ENCODE measurements at places on chromosomes 13 and 19. TPM values are rescaled to one million over a fixed set of nuclear protein-coding genes. Genes with fewer than 3 reads are reported as not detected.

The BAX gene
- 129 TPM for polyA plus RNA-seq

The CD79A gene
- 0.75 TPM for polyA plus RNA-seq

The ZSWIM4 gene
- 3.7 TPM for polyA plus RNA-seq

The RTBDN gene
- 1.6 TPM for polyA plus RNA-seq

The USHBP1 gene
- 3.1 TPM for polyA plus RNA-seq

The BRD4 gene
- polyA plus RNA-seq: 39.1 TPM

The KIR2DL4 gene
- polyA plus RNA-seq: 0.94 TPM

The PRRG2 gene
- polyA plus RNA-seq: 11.4 TPM

The FSD1 gene
- polyA plus RNA-seq: 5.1 TPM

The NCR1 gene
- 1.1 TPM for polyA plus RNA-seq

The BRCA2 gene
- polyA plus RNA-seq: 3.4 TPM

The ZNF283 gene
- 15.8 TPM for polyA plus RNA-seq

The SLC6A16 gene
- 0.61 TPM for polyA plus RNA-seq

The OR7A5 gene
- not detected for polyA plus RNA-seq

The TMTC4 gene
- polyA plus RNA-seq: 27.1 TPM

The MEIS3 gene
- polyA plus RNA-seq: 19.7 TPM

The LPAR6 gene
- 24.7 TPM for polyA plus RNA-seq

The CKM gene
- polyA plus RNA-seq: 4.9 TPM

The SMIM44 gene
- polyA plus RNA-seq: 1.6 TPM

The KIR3DL1 gene
- polyA plus RNA-seq: 0.15 TPM

The ATP13A1 gene
- polyA plus RNA-seq: 54.1 TPM

The PNMA8B gene
- 1.7 TPM for polyA plus RNA-seq

The ZBTB45 gene
- polyA plus RNA-seq: 11.1 TPM

The OR4F17 gene
- not detected for polyA plus RNA-seq

The C19orf12 gene
- 26.5 TPM for polyA plus RNA-seq

The HPN gene
- 309 TPM for polyA plus RNA-seq

The PRODH2 gene
- 1.9 TPM for polyA plus RNA-seq

The BRME1 gene
- 4.7 TPM for polyA plus RNA-seq

The DPF1 gene
- polyA plus RNA-seq: 1.8 TPM

The SLC25A41 gene
- 0.36 TPM for polyA plus RNA-seq

The ACTMAP gene
- polyA plus RNA-seq: 16.6 TPM

The MYCBP2 gene
- polyA plus RNA-seq: 41.8 TPM

The FPR1 gene
- 0.66 TPM for polyA plus RNA-seq

The KASH5 gene
- polyA plus RNA-seq: not detected

The ZNF547 gene
- 5.7 TPM for polyA plus RNA-seq

The CCL25 gene
- polyA plus RNA-seq: 1,345 TPM

The NR1H2 gene
- 34.2 TPM for polyA plus RNA-seq

The IRGC gene
- 0.03 TPM for polyA plus RNA-seq

The CILP2 gene
- 0.09 TPM for polyA plus RNA-seq

The UBE2L5 gene
- polyA plus RNA-seq: 0.31 TPM

The HTR2A gene
- 0.70 TPM for polyA plus RNA-seq

The RXFP2 gene
- not detected for polyA plus RNA-seq

The CEACAM7 gene
- polyA plus RNA-seq: 0.09 TPM

The LGALS7 gene
- polyA plus RNA-seq: 5.6 TPM

The KIRREL2 gene
- 1.8 TPM for polyA plus RNA-seq

The RFPL4A gene
- polyA plus RNA-seq: 0.15 TPM

The DCT gene
- polyA plus RNA-seq: 0.13 TPM

The APOC4 gene
- not detected for polyA plus RNA-seq

The MAP3K10 gene
- polyA plus RNA-seq: 10.1 TPM

The CYP4F8 gene
- not detected for polyA plus RNA-seq

The SSC5D gene
- 4.0 TPM for polyA plus RNA-seq

The RPL18 gene
- polyA plus RNA-seq: 2,091 TPM

The NLRP5 gene
- not detected for polyA plus RNA-seq

Data from large intestine (tissue), 12 donors.